ENCODE measurements at places on chromosomes 2 and 18.

DNA sequence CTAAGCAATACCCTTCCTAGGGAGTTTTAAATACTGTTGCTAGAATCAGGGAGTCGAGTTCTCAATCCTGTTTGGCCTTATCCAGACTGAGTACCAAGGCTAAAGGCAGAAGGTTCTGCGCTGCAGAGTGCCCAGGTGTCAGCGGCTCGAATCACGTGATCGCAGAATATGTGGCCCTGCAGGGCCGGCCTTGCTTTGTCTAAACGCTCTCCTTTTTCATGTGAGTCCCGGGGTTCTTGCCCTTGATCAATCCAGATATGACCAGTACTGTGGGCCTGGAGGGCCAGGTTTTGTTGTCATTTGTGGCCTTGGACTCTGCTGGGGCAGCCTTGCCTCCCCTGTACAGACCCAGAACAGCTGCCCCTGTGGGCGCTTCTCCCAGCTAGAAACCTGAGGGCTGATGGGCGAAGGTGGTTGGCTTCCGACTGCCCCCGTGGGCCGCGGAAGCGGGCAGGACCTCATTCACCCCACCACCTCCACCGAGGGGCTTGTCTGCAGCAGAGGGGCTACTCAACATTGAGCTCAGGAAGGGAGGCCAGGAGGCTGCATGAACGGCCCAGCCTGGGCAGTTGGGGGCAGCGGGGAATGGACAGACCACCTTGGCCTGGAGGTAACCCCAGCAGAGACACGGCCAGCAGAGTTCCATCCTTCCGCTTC, 225.0 kb downstream of the ALPK2 start:
- H3K4me3 ChIP-seq: no peak overlapping the region
- no peak overlapping the region for H3K27ac ChIP-seq
- peaks cover 9% of the 10 kb centered on the region for H3K4me1 ChIP-seq
- DNase-seq: no peak
- H3K36me3 ChIP-seq: no peaks in the 10 kb centered on the region
- peaks cover 2% of the 10 kb centered on the region for H3K27me3 ChIP-seq

DNA sequence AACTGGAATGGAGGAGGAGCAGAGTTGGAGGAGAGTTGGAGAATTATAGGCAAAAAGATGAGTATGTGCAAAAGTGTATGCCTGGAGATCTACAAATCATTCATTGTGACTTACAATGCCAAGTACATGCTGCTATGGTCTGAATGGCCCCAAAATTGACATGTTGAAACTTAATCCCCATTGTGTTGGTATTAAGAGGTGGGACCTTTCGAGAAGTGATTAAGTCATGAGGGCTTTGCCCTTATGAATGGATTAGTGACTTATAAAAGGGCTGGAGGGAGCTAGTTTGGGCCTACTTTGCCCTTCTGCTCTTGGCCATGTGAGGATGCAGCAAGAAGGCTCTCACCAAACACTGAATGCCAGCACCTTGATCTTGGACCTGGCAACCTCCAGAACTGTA, 6.3 kb upstream of the RBMS1 start:
- H3K27ac ChIP-seq: no peak overlapping the region
- H3K36me3 ChIP-seq: no peaks in the 10 kb centered on the region
- no peaks in the 10 kb centered on the region for H3K4me1 ChIP-seq
- no peak for DNase-seq

- peak; percentile 12 for DNase-seq
- H3K27me3 ChIP-seq: peaks cover 15% of the 10 kb centered on the region
- H3K4me3 ChIP-seq: no peak overlapping the region
- H3K36me3 ChIP-seq: no peaks in the 10 kb centered on the region
Measured at GRCh38 chr18:37383036-37383785, 182.4 kb downstream of the CELF4 start.

DNA sequence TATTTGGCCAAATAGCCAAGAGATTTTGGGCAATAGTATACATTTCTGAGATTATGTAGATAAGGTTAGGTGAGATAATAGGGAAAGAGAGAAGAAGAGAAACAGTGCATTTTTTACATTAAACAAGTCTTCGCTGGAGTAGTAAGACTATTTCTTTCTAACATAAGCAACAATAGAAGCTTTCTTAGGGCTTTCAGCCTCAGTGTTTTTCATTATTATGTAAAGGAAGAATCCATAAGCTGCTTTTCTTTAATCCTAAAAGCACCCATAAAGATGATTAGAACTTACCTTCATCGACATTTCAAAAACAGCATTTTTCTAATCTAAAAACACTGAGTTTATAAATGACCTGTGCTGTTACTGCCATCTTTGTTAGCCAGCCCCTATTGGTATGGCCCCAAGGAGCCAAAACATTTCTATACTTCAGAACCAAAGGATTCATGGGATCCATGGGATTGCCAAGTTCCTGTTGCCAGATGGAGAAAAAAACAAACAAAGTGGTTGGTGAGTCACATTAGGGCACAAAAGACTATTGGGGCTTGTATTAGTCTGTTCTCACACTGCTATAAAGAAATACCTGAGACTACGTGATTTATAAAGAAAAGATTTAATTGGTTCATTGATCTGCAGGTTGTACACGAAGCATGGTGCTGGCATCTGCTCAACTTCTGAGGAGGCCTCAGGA, 88.2 kb downstream of the SCG2 start:
- no peaks in the 10 kb centered on the region for H3K4me1 ChIP-seq
- DNase-seq: no peak
- no peaks in the 10 kb centered on the region for H3K27me3 ChIP-seq
- H3K36me3 ChIP-seq: no peaks in the 10 kb centered on the region

DNA sequence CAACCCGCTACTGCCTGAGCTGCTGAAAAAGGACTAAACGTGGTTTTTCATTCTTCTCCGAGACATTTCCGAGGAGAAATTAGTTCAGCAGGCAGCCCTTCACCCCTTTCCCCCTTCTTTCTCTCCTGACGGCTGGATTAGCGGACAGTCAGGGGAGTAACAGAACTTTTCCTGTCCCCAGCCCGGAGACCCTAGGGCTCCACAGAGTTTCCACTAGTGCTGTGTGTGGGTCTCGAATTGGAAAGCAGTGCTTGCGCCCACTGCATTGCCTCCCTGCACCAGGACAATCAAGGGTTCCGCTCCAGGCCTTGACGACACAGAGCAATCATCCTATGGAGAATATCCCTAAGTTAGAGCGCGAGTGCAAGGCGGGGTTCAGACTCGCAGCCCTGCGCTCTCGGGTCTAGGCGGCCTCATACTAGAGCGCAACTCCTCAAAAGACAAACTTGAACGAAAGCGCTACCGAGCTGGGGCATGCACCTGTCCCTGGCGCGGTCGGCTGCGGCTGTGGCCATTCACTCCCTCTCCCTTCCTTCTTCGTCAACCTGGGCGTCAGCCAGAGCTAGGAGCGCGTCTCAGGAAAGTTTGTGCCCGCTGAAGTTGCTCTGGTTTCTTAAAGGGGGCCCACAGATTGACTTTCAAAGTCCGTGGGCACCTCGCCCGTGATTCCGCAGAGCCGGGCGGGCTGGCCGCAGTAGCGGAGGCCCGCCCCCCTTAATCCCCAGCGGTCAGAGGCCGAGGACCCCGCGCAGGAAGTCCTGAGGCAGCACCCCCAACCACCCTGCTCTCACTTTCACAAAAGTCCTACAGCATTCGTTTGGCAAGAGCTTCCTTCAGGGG, 801 bp downstream of the OSR1 start:
- no peak for DNase-seq
- H3K4me3 ChIP-seq: peak overlapping the region; percentile 49
- no peak overlapping the region for H3K27ac ChIP-seq
- no peaks in the 10 kb centered on the region for H3K36me3 ChIP-seq
- peaks cover 96% of the 10 kb centered on the region for H3K27me3 ChIP-seq

GRCh38 chr2:203533676-203534591, 1.2 kb downstream of the RAPH1 start:
- peaks cover 7% of the 10 kb centered on the region for H3K4me1 ChIP-seq
- no peaks in the 10 kb centered on the region for H3K36me3 ChIP-seq
- H3K4me3 ChIP-seq: peak overlapping the region; percentile 92
- H3K27me3 ChIP-seq: no peaks in the 10 kb centered on the region
- peak; percentile 41 for DNase-seq

DNA sequence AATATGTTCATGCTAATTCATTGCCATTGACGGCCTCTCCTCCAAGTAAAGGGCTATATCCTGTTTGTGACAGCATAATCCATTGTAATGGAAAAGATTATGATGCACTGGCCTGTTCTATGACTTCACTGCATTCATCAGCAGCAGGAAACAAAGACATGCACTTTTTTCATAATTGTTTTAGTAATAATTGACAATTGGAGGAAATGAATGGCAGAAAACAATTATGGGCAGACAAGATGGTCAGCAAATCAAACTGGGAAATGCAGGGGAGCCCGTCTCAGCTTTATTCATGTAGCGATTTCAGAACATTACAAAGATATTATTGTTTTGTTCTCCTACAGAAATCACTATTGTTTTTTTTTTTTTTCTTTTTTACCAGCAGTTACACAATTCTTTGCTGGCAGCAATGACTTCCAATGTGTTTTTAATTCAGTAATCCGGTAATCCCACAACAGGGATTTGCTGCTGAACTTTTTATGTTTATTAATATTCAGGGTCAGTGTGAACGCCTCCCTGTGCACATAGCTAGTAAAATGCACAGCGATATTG, 33.8 kb upstream of the RASGRP3 start:
- no peak overlapping the region for H3K27ac ChIP-seq
- H3K4me1 ChIP-seq: no peaks in the 10 kb centered on the region
- no peaks in the 10 kb centered on the region for H3K27me3 ChIP-seq
- no peak overlapping the region for H3K4me3 ChIP-seq

- H3K4me3 ChIP-seq: no peak overlapping the region
- H3K36me3 ChIP-seq: no peaks in the 10 kb centered on the region
- H3K4me1 ChIP-seq: no peaks in the 10 kb centered on the region
- no peak overlapping the region for H3K27ac ChIP-seq
- DNase-seq: no peak
- no peaks in the 10 kb centered on the region for H3K27me3 ChIP-seq
Measured at GRCh38 chr2:182619276-182619675, 96.8 kb upstream of the DNAJC10 start.

DNA sequence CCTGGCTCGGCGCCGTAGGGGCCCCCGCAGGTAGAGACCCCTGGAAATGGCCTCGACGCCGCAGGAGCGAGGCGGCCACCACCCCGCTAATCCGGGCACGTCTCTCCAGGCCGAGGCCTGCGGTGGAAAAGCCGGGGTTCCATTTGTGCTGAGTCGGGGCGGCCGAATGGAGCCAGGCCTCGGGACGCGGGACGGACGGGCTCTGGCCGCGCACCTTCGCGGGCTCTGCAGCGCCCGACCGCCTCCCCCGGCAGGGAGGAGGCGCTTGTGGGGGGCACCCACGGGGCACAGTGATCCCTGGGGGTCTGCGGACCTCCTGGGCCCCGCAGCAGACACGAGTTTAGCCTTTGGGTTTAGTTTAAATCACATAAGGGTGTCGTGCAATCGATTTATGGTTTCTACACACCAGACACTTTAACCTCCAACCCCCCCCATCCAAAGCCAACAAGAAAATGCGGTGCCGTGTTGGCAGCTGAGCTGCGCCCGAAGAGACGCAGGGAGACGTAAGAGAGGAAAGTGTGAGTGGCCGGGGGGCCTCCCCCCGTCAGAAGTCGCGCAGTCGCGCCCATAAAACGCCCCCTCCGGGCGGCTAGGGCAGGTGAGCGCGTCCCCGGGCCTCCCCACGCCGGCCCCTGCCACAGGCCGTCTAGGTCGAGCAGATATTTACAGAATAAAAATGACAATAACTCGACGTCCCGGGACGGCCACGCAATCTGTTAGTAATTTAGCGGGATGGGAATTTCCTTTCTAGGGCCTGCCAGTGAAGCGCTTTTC, 1.0 kb upstream of the NFATC1 start:
- H3K4me3 ChIP-seq: peak overlapping the region; percentile 53
- H3K27ac ChIP-seq: peak overlapping the region; percentile 58
- DNase-seq: peak; percentile 61

- peaks cover 12% of the 10 kb centered on the region for H3K4me1 ChIP-seq
- H3K36me3 ChIP-seq: no peaks in the 10 kb centered on the region
- DNase-seq: no peak
- no peak overlapping the region for H3K27ac ChIP-seq
- no peaks in the 10 kb centered on the region for H3K27me3 ChIP-seq
Measured at GRCh38 chr2:1234731-1235308, 178.4 kb upstream of the TPO start.

DNA sequence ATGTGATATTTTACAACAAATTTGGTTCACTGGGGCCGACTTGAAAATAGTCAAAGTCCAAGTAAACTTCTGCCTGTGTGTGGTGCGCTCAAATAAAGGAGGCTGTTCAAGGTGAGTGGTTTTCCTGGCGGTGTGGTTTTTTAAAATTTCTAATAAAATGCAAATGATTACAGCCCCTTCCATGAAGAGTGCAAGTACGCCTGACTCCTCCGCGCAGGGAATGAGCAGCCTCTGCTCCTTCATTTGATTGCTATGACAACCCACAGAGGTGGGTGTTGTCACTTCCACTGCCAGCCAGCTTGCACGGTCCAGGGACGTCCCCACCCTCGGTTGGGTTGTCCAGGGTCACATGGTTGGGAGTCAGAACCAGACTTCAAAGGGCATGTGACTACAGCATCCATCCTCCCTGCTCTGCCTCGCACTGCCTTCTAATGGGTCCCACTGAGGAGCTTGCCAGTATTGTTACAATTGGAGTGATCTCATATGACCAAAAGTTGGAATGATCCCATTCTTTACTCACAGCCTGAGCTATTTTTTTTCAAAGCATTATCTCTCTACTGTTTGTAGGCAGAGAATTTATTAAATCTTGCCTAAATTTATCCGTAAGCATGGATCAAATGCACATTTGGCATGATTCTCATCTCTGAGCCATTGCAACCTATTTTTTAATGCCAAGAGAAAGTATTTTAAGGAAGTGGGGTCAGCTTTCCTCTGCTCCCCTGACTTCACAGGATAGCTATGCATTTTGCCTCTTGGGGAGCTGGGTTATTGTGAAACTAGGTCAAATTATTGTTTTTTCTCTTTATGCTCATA, 121.3 kb downstream of the AGAP1 start:
- no peak for DNase-seq
- H3K27ac ChIP-seq: no peak overlapping the region
- H3K4me1 ChIP-seq: peaks cover 7% of the 10 kb centered on the region
- H3K36me3 ChIP-seq: no peaks in the 10 kb centered on the region
- H3K27me3 ChIP-seq: no peaks in the 10 kb centered on the region
- no peak overlapping the region for H3K4me3 ChIP-seq

GRCh38 chr18:41713969-41714825, 240.8 kb upstream of the PIK3C3 start:
- H3K4me3 ChIP-seq: no peak overlapping the region
- peaks cover 31% of the 10 kb centered on the region for H3K27me3 ChIP-seq
- H3K4me1 ChIP-seq: no peaks in the 10 kb centered on the region
- H3K27ac ChIP-seq: no peak overlapping the region

- H3K27ac ChIP-seq: no peak overlapping the region
- no peaks in the 10 kb centered on the region for H3K27me3 ChIP-seq
- DNase-seq: no peak
- H3K36me3 ChIP-seq: no peaks in the 10 kb centered on the region
- H3K4me3 ChIP-seq: no peak overlapping the region
- H3K4me1 ChIP-seq: no peaks in the 10 kb centered on the region
Measured at GRCh38 chr2:188272121-188272520, 19.6 kb upstream of the GULP1 start.

DNA sequence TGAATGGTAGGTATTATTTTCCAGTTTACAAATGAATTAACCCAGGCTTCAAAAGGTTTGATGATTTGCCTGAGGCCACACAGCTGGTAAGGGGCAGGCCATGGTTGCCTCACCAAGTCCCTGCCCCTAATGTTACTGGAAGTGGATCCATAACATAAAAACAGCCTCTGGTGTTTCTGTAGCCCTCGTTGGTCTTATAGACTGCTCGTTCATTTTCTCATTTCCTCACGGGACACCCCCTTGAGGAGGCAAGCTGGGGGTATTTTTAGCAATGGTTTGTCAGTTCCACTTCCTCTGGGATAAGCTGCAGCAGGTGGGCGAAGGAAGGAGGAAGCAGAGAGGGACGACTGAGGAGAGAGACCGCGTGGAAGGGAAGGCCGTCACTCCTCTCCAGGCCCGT, 32.9 kb upstream of the NDUFV2 start:
- H3K4me3 ChIP-seq: no peak overlapping the region
- DNase-seq: no peak
- H3K4me1 ChIP-seq: no peaks in the 10 kb centered on the region

All from A673 (cell line).